Inflammatory macrophage treated with lipopolysaccharide for 1 hour (primary cell): ENCODE measurements at places on chromosomes 13 and 19.

DNA sequence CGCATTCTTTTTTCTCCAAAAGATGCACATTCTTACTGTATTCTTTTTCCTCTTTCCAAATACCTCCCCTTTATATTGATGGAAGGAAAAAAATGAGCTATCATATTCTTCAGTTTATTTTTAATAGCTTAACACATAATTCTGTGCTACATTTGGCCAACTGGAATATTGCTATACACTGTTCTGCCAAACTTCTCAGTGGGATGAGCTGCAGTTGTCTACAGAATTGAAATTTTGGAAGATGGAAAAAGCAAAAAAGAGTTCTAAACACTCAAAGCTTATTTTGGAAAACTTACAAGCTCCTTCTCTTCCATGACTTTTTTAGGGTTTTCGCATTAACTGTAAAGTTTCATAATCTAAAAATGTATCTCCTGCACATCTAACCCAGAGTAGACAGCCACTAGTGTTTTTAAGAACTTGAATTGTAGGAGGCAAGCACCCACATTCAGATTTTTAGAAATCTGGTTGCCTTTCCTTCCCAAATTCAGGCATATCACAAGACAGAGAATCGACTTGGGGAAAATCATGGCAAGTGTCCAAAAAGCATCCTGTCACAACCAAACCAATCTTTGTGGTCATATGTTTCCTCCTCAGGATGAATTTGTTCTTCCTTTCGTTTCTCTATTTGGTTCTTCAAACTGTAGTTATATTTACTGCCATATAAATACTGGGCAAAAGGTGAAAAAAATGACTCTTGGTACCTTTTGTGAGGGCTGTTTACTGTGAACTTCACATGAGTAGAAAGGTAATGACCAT is 111.4 kb upstream of the FRY start:
- no peak for DNase-seq

- DNase-seq, result peak; percentile 42
These were observed at the start of gene FSD1 for GRCh38 chr19:4304538-4305256. Gene FSD1 (plus strand): TSS chr19:4304598. CDS start chr19:4304747, 149 bp downstream.

DNA sequence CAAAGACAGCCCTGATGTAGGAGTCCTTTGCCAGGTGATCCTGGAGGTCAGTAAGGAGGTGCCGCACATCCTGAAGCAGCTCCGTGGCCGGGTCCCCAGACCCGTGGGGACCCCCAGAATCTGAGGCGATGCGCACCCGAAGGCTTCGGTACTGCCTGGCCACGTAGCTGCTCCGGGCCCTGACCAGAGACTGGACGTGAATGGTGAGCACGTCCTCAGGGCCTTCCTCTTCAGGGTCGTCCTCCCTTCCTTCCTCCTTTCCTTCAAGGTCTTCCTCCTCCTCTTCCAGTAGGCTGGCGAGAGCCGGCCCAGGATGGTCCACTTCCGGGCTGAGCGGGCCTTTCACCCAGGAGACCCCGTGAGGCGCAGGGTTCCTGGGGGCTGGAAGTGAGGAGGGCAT is 7.5 kb downstream of the RINL start:
- DNase-seq, result no peak

GRCh38 chr19:48683349-48683748 is 10.5 kb upstream of the NTN5 start:
- peak; percentile 12 for DNase-seq

DNA sequence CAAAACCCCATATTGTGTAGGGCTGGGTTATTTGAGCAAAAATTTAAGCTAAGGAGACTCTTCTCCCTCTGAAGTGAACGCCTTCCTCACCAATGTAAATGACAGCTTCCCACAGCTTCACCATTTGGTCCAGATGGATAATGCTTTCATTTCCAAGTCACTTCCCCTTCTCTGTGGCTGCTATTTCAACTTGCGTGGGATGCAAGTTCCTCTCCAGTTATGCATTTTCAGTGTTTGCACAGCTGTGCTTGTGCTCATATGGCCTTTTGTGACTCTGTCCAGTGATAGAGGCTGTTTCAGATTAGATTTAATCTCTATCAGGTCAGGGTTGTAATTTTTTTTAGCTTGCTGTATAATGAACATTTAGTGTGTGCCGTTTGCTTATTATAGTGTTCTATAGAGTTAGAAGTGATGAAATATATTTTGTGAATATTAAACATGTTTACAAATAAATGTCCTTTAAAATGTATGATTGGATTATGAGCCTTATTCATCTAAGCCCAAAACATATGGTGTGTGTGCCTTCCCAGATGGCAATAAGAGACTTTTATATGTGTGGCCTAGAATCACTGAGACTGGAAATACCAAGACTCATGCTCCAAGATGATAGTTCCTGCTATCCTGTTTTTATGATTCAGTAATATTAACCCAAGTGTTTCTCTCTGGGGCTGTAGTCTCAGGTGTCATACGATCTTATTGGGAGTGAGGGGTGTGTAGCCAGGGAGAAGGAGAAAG is 86.6 kb downstream of the TNFRSF19 start:
- DNase-seq, result peak; percentile 79

- no peak for DNase-seq
These were observed 64.9 kb upstream of the MED4 start for GRCh38 chr13:48159826-48160225.

- no peak for DNase-seq
These were observed 109.9 kb downstream of the OLFM4 start for GRCh38 chr13:53138376-53139036.

GRCh38 chr13:28718543-28719226 is at the start of gene SLC46A3:
Gene SLC46A3 (minus strand): TSS chr13:28718970. CDS start chr13:28717998, 972 bp downstream.
- DNase-seq, result peak; percentile 97

- DNase-seq, result peak; percentile 41
These were observed 18.2 kb downstream of the SIN3B start for GRCh38 chr19:16847430-16847829.

GRCh38 chr19:51317968-51318367 is 6.5 kb downstream of the IGLON5 start:
- DNase-seq, result no peak

DNA sequence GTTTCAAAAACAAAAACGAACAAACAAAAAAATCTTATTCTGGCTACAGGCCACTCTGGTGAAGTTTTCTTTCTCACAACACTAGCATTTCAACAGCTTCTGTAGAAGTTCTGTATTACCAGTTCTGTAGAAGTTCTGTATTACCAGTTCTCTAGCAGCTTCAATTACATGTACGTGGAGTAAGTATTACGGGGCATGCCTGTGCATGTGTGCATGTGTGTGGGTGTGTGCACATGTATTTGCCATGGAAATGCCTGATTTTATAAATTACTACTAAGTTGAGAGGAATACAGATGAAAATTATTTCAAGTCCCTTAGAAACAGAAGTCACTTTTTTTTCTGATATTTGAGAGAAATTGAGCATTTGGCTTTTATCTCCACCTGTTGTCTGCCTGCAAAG is 414.2 kb downstream of the FOXO1 start:
- no peak for DNase-seq

DNA sequence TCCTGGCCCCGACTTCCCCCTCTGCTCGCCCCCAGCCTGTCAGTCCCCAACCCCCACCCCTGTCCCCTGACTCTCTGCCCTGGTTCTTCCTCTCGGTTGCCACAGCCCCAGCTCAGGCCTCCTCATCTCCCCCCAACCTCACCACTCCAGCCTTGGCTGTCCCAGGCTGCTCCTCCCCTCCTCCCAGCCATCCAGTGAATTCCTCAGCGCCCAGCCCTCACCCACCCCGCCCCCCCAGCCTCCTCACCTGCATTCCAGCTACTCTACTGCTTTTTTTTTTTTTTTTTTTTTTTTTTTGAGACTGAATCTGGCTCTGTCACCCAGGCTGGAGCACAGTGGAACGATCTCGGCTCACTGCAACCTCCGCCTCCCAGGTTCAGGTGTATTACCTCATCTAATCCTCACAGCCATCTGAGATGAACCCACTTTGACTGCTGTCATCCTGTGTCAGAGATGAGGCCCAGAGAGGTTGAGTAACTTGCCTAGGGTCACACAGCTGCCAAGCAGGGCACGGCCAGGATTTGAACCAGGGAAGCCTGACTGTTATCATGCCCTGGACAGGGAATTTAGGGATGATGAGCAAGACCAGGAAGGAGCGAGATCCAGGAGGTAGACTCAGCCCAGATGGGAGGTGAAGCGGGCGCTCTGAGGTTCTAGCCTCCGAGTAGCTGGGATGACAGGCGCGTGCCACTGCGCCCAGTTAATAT is 2.6 kb downstream of the SULT2B1 start:
- DNase-seq, result no peak

DNA sequence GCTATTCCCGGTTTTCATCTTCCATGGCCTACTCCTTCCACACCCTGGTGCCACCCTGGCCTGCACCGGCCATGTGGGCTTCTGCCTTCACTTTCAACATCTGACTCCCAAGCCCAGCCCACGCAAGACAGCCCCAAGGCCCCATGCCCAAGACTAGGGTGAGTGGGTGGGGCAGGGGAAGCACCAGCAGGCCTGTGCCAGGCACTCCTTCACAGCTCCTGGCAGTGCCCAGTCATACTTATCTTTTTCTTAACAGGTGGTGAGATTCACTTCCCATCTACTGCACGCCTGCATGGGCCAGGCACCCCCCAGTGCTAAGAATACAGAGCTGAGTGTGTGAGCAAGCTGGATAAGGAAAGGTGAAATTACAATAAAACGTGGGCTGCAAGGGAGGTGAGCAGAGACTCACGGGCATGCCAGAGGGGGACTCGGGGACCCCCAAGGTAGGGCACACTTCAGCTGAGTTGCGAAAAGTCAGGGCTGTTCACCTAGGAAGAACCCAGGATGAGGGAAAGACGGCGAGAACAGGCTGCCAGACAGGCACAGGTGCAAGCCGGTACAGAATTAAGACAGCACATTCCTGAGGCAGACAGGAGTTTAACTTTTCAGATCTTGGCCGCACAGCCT is 55.7 kb downstream of the COL4A1 start:
- peak; percentile 49 for DNase-seq

DNA sequence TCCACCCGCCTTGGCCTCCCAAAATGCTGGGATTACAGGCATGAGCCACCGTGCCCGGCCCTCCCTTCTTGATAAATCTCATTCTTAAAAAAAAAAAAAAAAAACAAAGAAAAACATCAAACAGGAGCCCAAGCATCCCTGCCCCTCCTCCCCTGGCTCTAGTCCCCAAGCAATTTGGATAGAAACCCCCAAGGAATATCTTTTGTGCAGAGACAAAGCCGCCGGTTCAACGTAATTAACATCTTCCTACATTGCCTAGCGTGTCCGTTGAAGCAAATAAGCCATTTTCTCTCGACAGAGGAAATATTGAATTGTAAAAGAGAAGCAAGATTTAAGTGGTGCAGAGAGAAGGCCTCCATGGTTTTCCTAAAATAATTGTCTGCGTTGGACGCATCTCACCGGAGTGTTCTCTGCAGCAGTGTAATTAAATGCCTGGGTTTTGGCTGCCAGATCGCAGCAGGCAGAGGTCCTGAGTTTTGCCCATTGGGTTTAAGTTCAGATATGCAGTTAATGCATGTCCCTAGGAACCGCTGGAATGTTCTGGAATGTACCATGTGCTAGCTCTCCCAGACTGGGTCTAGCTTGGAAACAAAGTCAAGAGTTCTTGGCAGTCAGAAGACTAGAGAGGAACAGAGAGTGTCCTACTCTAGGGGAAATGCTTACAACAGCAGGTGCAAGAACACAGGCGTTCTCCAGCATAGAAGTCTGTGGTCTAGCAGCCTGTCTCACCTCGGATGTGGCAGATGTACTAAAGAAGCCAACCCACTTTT is 30.8 kb downstream of the PIN1 start:
- DNase-seq, result no peak
